Activated T-helper 1 cell treated with anti-CD3 and anti-CD28 coated beads, Interleukin-12 subunit alpha, Interleukin-12 subunit beta, Interleukin-2, Interleukin-4 antibody, amounts not matched to agents 30 ng/mL and 10 ng/mL and 1 ng/mL, durations not matched to agents 14 hours and 24 hours and 36 hours (primary cell): ENCODE measurements at places on chromosomes 7 and 10. TPM values are rescaled to one million over a fixed set of nuclear protein-coding genes. Genes with fewer than 3 reads are reported as not detected.

The ACSL5 gene
- total RNA-seq, result 46.7 and 50.7 TPM in 2 replicates

The VSTM4 gene
- 0.20 and 0.23 TPM in 2 replicates for total RNA-seq

The TAS2R5 gene
- total RNA-seq, result 0.67 and 0.98 TPM in 2 replicates

The ASZ1 gene
- not detected in 2 replicates for total RNA-seq

The MTG1 gene
- 64.9 and 67.9 TPM in 2 replicates for total RNA-seq

The CCM2 gene
- 59.2 and 65.5 TPM in 2 replicates for total RNA-seq

The KCNIP2 gene
- total RNA-seq, result 1.4 and 2.5 TPM in 2 replicates

The PTPRN2 gene
- total RNA-seq, result 0.41 and 0.47 TPM in 2 replicates

The UCN3 gene
- total RNA-seq, result not detected in 2 replicates

The TMEM229A gene
- total RNA-seq, result not detected in 2 replicates

- peaks cover 20% of the 10 kb centered on the region for H3K27me3 ChIP-seq
- no peak for DNase-seq
- no peaks in the 10 kb centered on the region for H3K36me3 ChIP-seq
- H3K4me1 ChIP-seq, result peaks cover 6% of the 10 kb centered on the region
- H3K4me3 ChIP-seq, result no peak overlapping the region
Measured at GRCh38 chr10:101725296-101726114, 30.5 kb upstream of the FBXW4 start.

DNA sequence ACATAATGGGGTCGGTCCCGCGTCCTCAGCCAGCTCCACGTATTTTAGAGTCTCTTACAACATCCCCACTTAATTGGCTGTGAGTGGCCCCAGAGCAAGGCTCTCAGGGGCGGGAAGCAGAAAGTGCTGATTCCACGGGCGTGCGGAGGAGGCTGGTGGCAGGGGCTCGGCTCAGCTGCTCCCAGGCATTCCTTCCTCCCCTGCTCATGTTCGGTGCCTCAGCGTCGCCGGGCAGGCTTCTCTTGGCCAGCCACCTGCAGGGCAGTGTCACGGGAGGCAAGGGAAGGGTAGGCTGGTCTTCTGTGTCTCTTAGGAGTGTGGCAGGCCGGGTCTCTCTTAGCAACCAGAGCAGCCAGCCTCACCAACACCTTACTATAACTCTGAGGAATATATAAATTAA is 33.8 kb downstream of the IL15RA start:
- H3K4me1 ChIP-seq, result peaks cover 13% of the 10 kb centered on the region

GRCh38 chr7:74656441-74656836 is 1.1 kb upstream of the GTF2I start:
- H3K27me3 ChIP-seq, result peaks cover 6% of the 10 kb centered on the region
- H3K27ac ChIP-seq, result peak overlapping the region; percentile 93
- H3K4me3 ChIP-seq, result peak overlapping the region; percentile 85
- H3K36me3 ChIP-seq, result peaks cover 10% of the 10 kb centered on the region
- peaks cover 52% of the 10 kb centered on the region for H3K4me1 ChIP-seq
- DNase-seq, result peak; percentile 47

- no peaks in the 10 kb centered on the region for H3K4me1 ChIP-seq
- H3K27me3 ChIP-seq, result no peaks in the 10 kb centered on the region
- no peak overlapping the region for H3K27ac ChIP-seq
- DNase-seq, result no peak
- no peaks in the 10 kb centered on the region for H3K36me3 ChIP-seq
- H3K4me3 ChIP-seq, result no peak overlapping the region
Measured at GRCh38 chr10:28981007-28981406, 303.7 kb downstream of the BAMBI start.

DNA sequence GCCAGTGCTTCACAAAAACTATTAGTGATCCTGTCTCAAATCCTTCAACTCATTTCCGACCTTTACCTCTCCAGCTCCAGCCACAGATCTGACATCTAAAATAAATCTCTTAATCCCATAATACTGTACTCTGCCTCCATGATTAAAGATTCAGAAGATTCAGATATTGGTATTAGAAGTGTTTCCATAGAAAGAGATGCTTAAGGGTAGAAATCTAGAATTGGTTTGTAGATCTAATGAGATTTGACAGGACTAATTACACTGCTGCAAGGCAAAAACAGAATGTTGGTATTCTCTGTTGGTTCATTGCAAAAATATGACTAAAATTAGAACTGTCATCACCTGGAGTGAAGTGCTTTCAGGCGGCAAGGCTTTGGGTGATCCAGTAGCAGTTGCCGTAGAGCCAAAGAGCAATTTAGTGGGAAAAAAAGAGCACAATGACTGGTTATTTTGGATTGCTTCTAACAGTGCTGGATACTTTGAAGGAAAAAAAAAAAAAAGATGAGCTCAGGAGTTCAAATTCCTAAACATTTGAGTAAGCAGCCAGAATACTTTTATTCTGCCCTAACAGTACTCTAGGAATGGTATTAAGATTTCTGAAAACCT is 940.1 kb upstream of the SORCS1 start:
- no peak for DNase-seq
- no peaks in the 10 kb centered on the region for H3K36me3 ChIP-seq
- no peaks in the 10 kb centered on the region for H3K27me3 ChIP-seq
- H3K4me3 ChIP-seq, result no peak overlapping the region
- no peaks in the 10 kb centered on the region for H3K4me1 ChIP-seq

GRCh38 chr7:143484119-143484518 is 6.4 kb downstream of the TAS2R41 start:
- H3K4me1 ChIP-seq, result no peaks in the 10 kb centered on the region
- no peak overlapping the region for H3K4me3 ChIP-seq
- no peak for DNase-seq
- H3K27ac ChIP-seq, result no peak overlapping the region

- DNase-seq, result no peak
- peaks cover 22% of the 10 kb centered on the region for H3K27me3 ChIP-seq
- no peaks in the 10 kb centered on the region for H3K36me3 ChIP-seq
- H3K4me3 ChIP-seq, result no peak overlapping the region
Measured at GRCh38 chr10:80553436-80553835, 15.7 kb downstream of the SH2D4B start.

GRCh38 chr7:131797841-131798240 is 241.4 kb upstream of the PODXL start:
- H3K4me1 ChIP-seq, result no peaks in the 10 kb centered on the region
- H3K27ac ChIP-seq, result no peak overlapping the region
- H3K4me3 ChIP-seq, result no peak overlapping the region
- DNase-seq, result no peak

- no peak overlapping the region for H3K4me3 ChIP-seq
- no peaks in the 10 kb centered on the region for H3K4me1 ChIP-seq
- H3K36me3 ChIP-seq, result peaks cover 12% of the 10 kb centered on the region
- DNase-seq, result no peak
- no peak overlapping the region for H3K27ac ChIP-seq
Measured at GRCh38 chr7:44383566-44383965, 58.2 kb upstream of the CAMK2B start.

- H3K4me1 ChIP-seq, result no peaks in the 10 kb centered on the region
- H3K4me3 ChIP-seq, result no peak overlapping the region
Measured at GRCh38 chr10:59945991-59946390, 39.6 kb upstream of the CCDC6 start.

DNA sequence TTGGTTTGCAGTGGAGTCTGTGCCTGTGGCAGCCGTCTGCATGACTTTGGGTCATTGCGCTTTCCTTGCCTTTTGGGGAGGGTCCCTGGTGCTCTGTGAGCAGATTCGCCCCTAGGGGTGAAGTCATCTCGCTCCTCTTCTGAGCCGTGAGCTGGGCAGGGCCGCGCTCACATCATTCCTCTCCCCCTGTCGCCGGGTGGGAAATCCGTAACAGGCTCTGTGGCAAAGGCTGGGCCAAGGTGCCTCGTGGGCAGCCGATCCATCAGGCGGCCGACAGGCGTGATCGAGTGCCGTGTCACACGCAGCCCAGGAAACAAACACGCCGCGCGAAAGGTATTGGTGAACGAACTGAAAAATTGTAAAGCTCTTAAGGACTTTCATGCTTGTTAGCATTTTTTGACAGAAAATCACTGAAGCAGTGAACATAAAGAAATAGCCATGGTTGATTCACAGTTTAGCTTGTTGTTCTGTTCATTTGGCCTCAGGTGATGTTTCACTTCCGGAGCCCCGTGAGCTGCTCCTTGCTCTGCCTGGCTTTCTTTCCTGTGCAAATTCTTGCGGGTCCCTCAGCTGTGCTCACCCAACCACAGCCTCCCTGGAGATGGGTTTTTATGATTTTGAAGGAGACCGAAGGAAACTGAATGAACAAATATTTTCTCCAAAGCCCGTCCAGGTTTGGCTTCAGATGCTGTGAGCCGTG is 122.1 kb downstream of the NKX6-2 start:
- no peak overlapping the region for H3K27ac ChIP-seq
- no peak for DNase-seq
- H3K4me3 ChIP-seq, result no peak overlapping the region

DNA sequence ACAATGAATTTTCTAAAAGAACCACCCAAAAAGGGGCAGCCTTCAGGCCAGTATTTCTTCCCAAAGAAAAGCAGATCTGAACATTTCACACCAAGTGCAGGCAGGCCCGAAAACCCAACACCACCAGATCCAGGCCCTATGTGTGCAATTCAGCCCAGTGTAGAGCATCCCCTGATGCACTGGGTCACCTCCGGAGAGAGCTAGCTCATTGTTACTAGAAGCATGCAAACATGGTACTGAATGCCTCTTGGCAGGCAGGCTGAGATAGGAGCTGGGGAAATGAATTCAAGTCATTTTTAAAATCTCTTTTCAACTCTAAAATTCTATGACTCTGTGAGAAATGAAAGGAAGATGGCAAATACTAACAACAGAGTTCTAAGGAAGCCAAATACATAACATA is 174.8 kb downstream of the ELMO1 start:
- H3K4me3 ChIP-seq, result no peak overlapping the region
- H3K36me3 ChIP-seq, result peaks cover 22% of the 10 kb centered on the region
- H3K4me1 ChIP-seq, result peaks cover 47% of the 10 kb centered on the region
- H3K27ac ChIP-seq, result no peak overlapping the region
- DNase-seq, result no peak

DNA sequence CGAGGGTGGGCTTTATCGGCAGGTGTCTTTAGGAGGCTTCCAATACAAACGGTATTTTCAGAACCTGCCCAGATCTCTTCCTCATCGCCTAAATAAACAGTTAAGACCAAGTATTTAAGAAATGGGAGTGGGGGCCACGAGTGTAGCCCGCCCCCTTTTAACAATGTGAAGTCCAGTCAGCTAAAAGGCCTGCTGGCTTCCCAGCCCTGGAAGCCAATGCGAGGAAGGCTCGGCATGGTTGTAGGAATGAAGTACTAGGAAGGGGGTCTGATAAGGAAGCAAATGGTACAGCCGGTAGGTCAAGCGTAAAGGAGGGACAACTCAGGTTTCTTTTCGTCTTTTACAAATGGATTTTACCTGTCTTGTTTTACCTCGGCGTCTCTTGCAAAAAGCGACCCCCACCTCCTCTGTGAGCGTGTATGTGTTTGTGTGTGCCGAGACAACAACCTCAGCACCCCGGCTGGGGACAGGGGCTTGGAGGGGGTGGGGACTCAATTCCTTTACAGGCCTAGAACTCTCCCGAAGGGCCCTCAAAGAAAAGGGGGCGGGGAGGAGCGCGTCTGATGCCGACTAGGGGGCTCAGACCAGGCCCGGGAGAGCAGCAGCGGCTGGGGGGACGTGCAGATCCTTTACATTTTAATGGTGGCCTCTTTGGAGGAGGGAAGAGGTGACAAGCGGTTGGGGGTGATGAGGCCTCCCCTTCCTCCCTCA is 147.6 kb downstream of the GPR85 start:
- peaks cover 6% of the 10 kb centered on the region for H3K27me3 ChIP-seq
- peaks cover 10% of the 10 kb centered on the region for H3K36me3 ChIP-seq
- peak overlapping the region; percentile 91 for H3K4me3 ChIP-seq
- H3K27ac ChIP-seq, result peak overlapping the region; percentile 95
- DNase-seq, result peak; percentile 25

DNA sequence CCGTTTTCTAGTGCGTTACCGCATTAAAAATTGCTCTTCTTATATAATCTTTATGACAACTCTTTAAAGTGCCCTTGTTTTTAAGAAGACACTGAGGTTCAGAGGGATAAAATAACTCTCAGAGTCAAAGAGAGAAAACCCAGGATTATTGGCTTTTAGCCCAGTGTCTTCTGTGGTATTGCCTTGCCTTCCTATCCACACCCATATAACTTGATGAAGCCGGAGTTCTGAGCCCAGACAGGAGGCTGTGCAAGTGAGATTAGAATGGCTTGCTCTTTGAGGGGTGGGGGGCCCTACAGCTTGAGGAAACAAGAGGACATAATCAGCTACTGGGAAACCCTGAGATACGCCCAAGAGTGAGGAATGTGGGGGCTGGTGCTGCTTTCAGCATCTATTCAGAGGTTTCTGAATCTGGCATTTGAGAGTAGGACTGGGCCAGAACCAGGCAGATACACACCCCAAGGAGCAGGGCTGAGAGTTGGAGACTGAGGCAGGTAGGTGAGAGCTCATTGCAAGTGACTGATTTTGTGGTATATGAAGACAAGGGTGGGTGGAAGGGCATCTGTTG is 2.3 kb downstream of the PRXL2A start:
- peaks cover 3% of the 10 kb centered on the region for H3K36me3 ChIP-seq
- no peak overlapping the region for H3K4me3 ChIP-seq
- H3K27ac ChIP-seq, result no peak overlapping the region
- peaks cover 13% of the 10 kb centered on the region for H3K27me3 ChIP-seq
- no peak for DNase-seq

- H3K27me3 ChIP-seq, result peaks cover 57% of the 10 kb centered on the region
- peak within 1 kb of the TSS; percentile 54 for H3K4me3 ChIP-seq
- H3K36me3 ChIP-seq, result peaks cover 5% of the 10 kb centered on the region
- peak within 1 kb of the TSS; percentile 91 for H3K27ac ChIP-seq
- no peak for DNase-seq
Measured at GRCh38 chr10:27745732-27746396, at the start of gene MKX. MKX (minus strand) TSS chr10:27745819; CDS start chr10:27743415, 2,404 bp downstream.

DNA sequence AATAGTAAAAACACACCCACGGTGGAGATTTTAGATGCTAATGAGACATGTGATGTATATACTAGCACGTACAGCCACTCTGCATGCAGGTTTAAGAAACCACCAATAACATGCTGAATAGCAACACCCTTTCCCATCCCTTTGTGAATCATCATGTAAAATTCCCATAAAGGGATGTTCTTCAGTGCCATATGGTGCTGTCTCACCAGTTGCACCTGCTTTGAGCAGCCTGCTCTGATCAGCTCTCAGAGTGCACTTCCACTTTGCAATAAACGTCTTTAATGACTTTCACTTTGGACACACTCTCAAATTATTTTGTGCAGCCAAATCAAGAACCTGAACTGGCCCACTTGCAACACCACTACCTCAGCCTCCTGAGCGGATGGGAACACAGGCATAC is 615.0 kb downstream of the ANKRD7 start:
- no peaks in the 10 kb centered on the region for H3K27me3 ChIP-seq
- H3K36me3 ChIP-seq, result no peaks in the 10 kb centered on the region
- H3K27ac ChIP-seq, result no peak overlapping the region
- DNase-seq, result no peak
- no peak overlapping the region for H3K4me3 ChIP-seq
- no peaks in the 10 kb centered on the region for H3K4me1 ChIP-seq

- H3K4me3 ChIP-seq, result no peak overlapping the region
- peaks cover 25% of the 10 kb centered on the region for H3K27me3 ChIP-seq
- DNase-seq, result no peak
- no peak overlapping the region for H3K27ac ChIP-seq
- no peaks in the 10 kb centered on the region for H3K36me3 ChIP-seq
- H3K4me1 ChIP-seq, result peaks cover 40% of the 10 kb centered on the region
Measured at GRCh38 chr7:117014673-117015133, 61.4 kb downstream of the ST7 start.
